ENCODE measurements at places on chromosomes 3 and 15. TPM values are rescaled to one million over a fixed set of nuclear protein-coding genes. Genes with fewer than 3 reads are reported as not detected.

GRCh38 chr3:50390508-50391224 is 31.3 kb upstream of the TMEM115 start:
- DNase-seq: peak; percentile 72

GABRR3 gene
- not detected for total RNA-seq

DNA sequence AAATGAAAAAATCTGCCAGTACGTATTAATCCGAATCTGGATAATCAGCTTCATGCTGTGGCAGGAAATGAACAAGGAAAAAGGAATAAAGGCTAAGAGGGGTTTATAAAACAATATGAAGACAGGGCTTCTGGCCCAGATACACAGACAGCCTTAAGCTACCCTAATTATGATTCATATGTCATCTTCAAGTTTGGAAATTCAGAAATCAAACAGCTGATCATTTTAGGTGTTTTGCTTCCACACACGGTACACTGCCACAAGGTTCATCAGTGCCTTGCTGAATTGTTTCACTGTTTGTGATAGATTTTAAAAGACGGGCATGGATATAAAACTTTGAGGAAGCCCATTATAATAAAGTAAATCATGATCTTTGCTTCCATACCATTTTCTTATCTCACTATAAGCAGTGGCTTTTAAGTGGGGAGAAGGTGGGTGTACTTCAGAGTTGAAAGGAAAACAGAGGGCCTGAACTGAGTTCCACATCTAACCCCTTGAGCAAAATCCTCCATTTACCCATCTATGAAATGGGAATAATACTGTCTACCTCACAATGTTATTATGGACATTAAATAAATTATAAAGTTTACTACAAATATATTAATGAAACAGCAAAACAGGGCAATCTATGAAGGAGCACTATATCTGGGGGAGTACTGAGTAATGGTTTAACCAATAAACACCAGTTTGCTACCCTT is 15.7 kb downstream of the GTPBP8 start:
- DNase-seq: no peak

ACAD9 gene
- 54.0 TPM for total RNA-seq

DNA sequence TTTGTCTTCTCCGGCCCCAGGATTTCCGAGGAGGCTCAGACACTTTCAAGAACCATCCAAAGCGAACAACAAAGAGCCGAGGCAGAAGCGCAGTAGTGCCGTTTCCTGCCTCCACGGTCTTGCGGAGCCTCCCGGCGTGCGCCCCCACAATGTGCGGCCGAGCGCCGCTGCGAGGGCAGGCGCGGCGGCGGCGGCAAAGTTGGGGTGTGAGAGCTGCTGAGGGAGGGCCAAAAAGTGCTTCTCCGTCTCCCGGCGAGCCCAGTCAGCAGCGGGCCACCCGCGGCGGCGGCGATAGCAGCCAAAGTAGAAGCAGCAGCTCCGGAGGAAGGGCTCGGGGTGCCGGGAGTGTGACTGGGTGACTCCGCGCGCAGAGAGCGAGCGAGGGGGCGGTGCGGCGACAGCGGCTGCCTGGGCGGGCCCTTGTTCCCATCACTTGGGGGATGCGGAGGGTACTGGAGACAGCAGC is 749.1 kb downstream of the ROBO1 start:
- DNase-seq: peak; percentile 74

STX19 gene
- 0.31 TPM for total RNA-seq

GRCh38 chr3:52046902-52047239 is 9.5 kb downstream of the DUSP7 start:
- DNase-seq: no peak

DNA sequence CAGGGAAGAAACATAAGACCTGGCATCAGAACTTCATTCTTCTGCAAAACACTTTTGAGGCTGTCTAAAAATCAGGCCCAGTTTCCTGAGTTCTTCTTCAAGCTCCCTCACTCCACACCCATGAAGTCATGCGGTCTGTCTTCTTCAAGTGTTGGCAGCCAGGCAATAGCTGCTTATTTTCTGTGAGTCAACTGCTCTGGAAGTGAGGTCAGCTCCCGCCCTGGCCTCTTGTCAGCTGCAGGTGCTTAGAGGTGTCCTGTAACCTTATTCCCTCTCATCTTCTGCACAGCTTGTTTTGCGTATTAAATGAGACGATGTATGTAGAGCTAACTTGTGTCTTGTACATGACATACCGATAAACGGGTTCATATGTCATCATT is 226.1 kb downstream of the ADAMTS17 start:
- no peak for DNase-seq

DNA sequence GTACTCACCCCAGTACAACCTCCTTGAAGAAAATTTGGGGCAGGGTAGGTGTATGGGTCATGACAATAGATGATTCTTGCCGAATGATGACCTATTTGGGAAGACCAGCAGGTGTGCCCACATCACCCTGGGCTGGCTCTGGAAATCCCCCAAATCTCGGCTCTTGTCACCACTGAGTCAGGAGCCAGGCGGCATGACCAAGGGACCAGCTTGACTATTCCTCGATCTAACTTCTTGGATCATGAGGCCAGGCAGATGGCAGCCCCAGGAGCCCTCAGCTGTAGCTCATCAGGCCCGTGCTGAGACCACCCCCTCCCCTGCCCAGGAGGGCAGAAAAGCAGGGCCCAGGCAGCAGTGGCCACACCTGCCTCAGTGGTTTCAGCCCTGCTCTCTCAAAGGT is 9.2 kb upstream of the MUC4 start:
- DNase-seq: no peak

- DNase-seq: peak; percentile 95
These were observed 78.2 kb downstream of the CCNL1 start for GRCh38 chr3:157081626-157082210.

GRCh38 chr3:111577798-111578685 is 17.1 kb downstream of the ZBED2 start:
- DNase-seq: no peak
